Thyroid gland (tissue), 4 donors: ENCODE measurements at places on chromosomes 5 and 9. TPM values are rescaled to one million over a fixed set of nuclear protein-coding genes. Genes with fewer than 3 reads are reported as not detected.

PCDHAC2 gene
- 2.0 TPM for total RNA-seq

GRCh38 chr9:25813478-25813877, 135.2 kb upstream of the TUSC1 start:
- H3K27me3 ChIP-seq = no peaks in the 10 kb centered on the region
- no peak for DNase-seq
- no peaks in the 10 kb centered on the region for H3K36me3 ChIP-seq

DNA sequence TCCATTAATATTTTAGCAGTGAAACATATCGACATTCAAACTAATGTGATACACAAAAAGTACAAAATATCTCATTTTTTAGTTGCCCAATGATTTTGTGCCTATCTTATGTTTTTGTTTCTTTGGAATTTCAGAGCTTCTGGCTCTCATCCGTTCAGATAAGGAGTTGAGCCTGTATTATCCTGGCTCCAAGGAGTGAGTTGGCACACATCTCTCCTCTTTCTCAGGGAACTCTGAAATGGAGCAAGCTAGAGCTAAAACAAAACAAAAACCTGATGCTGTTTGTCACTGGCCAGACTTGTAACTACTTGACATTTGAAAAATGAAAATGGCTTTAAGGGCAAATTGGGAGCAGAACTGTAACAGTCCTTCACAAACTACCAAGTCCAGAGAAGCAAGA, 131.3 kb upstream of the SLC28A3 start:
- H3K4me3 ChIP-seq = no peak overlapping the region
- DNase-seq = no peak
- H3K36me3 ChIP-seq = no peaks in the 10 kb centered on the region
- peaks cover 10% of the 10 kb centered on the region for H3K4me1 ChIP-seq
- no peaks in the 10 kb centered on the region for H3K27me3 ChIP-seq

DNA sequence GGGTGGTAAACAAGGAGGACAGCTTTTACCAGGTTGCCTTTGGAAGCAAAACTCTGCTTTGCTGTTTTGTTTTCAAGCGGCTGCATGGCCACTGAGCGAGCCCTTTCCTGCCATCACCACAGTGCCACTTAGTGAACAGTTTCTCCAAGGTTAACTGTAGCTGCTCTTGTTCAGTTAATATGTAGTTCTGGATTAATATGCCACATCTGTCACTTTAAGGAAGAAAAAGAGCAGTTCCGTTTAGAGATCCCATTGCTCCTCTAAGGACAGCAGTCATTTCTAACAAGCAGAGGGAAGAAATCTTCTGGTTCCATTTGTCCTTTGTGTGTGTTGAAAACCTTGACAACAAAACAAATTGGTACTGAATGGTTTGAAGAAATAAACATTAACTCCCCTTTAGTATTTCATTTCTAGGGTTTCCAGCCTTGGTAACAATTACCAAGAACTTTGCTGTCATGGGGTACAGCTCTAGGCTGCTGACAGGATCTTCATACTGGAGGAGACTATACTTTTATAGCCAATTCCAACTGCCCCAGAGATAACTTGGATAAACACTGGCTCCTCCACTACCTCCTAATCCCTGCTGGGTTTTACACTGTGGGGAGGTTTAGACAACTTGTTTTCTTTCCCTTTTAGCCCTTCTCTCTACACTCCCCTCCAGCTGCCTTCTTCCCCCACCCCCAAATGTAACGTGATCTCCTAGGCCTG, 10.3 kb upstream of the ABL1 start:
- no peaks in the 10 kb centered on the region for H3K36me3 ChIP-seq
- H3K27ac ChIP-seq = peak overlapping the region; percentile 88
- H3K4me1 ChIP-seq = peaks cover 24% of the 10 kb centered on the region
- no peak overlapping the region for H3K4me3 ChIP-seq

GRCh38 chr5:102819634-102820033, 64.5 kb downstream of the PAM start:
- no peak overlapping the region for H3K27ac ChIP-seq
- H3K36me3 ChIP-seq = no peaks in the 10 kb centered on the region
- H3K4me1 ChIP-seq = peaks cover 7% of the 10 kb centered on the region
- DNase-seq = no peak

- no peak overlapping the region for H3K27ac ChIP-seq
- no peak for DNase-seq
- H3K27me3 ChIP-seq = no peaks in the 10 kb centered on the region
- H3K4me3 ChIP-seq = no peak overlapping the region
- no peaks in the 10 kb centered on the region for H3K4me1 ChIP-seq
Observed at GRCh38 chr9:5052838-5053237, 67.8 kb downstream of the JAK2 start.

DIPK1B gene
- total RNA-seq = 19.4 TPM

DNA sequence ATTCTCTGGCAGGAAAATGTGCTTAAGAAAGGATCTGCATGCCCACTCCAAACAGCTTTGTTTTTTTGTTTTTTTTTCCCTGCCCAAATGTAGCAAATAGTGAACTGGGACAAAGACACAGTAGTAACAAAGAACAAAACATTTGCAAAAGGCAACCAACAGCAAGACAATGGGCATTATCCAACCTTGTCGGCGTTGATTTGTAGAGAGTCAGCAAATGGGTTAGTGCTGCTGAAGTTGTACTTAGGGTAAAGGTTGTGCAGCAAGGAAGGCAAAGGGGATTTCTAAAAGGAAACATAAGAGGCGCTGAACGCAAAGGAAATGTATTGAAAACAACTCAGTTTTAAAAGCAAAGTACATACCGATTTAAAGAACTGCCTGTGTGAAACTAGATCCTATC, 136.2 kb downstream of the MPDZ start:
- no peaks in the 10 kb centered on the region for H3K4me1 ChIP-seq
- no peak overlapping the region for H3K4me3 ChIP-seq
- no peak overlapping the region for H3K27ac ChIP-seq

CDH10 gene
- total RNA-seq = not detected
